ENCODE measurements at places on chromosomes 16 and 17. TPM values are rescaled to one million over a fixed set of nuclear protein-coding genes. Genes with fewer than 3 reads are reported as not detected.
A peak's percentile ranks its signal among the peaks of the same experiment; 100 is the strongest.

The KRT28 gene
- not detected for total RNA-seq

The B4GALNT2 gene
- 0.05 TPM for total RNA-seq

The MYH11 gene
- total RNA-seq: not detected

DNA sequence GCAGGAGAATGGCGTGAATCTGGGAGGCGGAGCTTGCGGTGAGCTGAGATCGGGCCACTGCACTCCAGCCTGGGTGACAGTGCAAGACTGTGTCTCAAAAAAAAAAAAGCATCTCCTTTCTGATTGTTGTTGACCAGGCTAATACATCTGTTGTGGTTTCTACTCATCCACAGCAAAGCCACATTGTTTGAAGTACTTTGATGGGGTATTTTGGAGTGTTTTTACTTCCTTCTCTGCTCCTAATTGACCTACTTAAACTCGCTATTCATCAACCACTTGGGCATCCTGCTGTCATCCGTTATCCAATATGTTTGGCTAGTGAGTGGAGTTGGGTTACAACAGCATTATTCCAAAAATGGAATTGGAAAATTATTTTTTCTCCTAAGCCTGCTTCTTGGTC lies 3.5 kb upstream of the CDC27 start:
- DNase-seq: no peak

- DNase-seq: no peak
Measured at GRCh38 chr16:84465154-84465553, 39.3 kb downstream of the MEAK7 start.

DNA sequence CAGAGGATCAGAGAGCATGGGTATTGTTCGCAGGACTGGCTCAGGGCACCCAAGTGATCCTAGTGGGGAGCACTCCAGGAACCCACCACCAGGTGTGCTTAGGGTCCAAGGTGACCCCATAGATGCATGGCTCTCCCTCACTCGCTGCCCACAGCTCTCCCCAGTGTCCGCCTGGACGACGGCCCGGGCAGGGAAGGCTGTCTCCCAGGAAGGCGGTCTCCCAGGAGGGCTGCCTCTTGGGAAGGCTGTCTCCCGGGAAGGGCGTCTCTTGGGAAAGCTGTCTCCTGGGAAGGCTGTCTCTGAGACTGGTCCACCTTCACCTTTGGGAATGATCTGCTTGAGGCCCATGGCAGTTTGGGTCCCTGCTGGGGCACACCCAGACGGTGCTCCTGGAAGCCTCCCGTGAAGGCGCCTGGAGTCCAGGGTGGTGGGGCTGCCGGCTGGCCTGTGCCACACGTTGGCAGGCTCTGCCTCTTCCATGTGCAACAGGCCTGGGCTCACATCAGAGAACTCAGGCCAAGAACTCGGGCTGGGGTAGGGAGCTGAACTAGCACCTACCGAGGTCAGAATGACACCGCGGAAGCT lies 5.0 kb downstream of the ECI1 start:
- DNase-seq: no peak

DNA sequence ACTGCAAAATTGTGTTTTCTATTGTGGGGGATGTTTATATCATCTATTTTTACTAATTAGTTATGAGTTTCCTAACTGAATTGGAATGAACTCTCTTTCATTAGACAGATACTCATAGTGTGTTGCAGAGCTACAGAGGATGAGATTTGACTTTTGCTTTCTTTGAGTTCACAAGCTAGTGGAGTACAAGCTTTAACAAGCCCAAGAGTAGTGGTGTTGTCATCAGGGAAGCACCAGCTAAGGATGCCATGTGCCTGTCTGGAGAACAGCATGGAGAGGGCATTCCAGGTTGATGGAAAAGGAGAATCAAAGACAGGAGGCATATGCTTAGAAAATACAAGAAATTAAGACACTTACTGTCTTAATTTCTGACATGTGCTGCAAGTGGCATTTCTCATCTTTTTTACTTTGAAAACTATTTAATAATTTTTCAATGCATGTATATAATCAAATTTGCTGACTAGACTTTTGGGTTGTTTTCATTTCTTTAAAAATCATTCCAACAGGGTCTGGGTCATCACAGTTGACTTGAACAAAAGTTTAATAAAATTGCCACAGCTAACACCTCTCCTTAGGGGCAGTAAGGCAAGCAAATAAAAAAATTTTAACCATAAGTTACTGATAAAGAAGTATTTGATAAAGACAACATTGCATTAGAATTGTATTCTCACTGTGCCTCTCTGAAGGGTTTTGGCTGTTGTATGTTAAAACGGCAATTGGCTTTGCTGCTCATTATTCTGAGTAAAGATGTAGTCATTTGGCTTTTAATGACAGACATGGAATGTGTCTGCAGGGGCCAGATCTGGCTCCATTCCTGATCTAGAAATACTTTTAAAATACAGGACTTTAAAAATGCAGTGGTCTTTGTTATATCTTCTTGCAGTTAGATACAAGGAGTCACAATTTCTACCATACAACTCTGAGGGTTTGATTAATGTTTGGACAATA lies 323.7 kb upstream of the CDH11 start:
- DNase-seq: peak; percentile 7

Data from MCF 10A (cell line).